Stimulated activated naive CD8-positive, alpha-beta T cell treated with anti-CD3 and anti-CD28 coated beads, Interleukin-15, amount 100 ng/mL, for 72 hours (primary cell): ENCODE measurements at places on chromosomes 5 and 9.

- no peak for DNase-seq
Measured at GRCh38 chr9:115164511-115164974, 46.6 kb upstream of the TNC start.

DNA sequence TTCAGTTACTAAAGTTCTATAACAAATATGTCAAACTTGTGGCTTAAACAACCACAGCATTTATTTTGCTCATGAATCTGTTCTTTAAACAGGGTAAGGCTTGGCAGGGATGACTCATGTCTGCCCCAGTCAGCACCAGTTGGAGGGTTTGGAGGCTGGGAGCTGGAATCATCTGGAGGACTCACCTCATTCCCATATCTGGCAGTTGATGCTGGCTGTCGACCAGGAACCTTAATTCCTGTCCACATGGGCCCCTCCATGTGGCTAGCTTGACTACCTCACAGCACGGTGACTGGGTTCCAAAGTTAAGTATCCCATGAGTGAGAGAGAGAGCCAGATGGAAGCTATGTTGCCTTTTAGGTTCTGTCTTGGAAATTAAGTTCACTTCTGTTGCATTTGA, 13.8 kb upstream of the CCL28 start:
- DNase-seq = no peak

- DNase-seq = no peak
Measured at GRCh38 chr5:74995926-74996325, 56.4 kb downstream of the GCNT4 start.

DNA sequence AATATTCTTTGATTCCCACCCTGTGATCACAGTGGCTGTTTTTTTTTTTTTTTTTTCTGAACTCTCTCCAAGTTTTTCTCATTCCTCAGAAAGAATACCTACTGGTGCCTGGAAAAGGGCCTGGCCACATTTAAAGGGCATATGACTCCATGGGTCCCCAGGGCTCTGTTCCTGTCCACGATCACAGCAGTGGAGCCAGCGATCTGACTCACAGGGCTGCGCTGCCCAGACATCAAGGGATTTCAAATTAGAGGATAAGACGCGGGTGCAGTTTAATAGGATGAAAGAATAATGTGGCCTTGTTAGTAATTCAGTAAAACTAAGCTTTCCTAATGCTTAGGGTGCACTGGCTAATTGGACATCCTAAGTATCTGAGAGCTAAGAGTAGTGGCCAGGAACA, 175.1 kb upstream of the MSX2 start:
- DNase-seq = no peak

GRCh38 chr5:90557391-90557790, 1.2 kb upstream of the ADGRV1 start:
- DNase-seq = no peak

DNA sequence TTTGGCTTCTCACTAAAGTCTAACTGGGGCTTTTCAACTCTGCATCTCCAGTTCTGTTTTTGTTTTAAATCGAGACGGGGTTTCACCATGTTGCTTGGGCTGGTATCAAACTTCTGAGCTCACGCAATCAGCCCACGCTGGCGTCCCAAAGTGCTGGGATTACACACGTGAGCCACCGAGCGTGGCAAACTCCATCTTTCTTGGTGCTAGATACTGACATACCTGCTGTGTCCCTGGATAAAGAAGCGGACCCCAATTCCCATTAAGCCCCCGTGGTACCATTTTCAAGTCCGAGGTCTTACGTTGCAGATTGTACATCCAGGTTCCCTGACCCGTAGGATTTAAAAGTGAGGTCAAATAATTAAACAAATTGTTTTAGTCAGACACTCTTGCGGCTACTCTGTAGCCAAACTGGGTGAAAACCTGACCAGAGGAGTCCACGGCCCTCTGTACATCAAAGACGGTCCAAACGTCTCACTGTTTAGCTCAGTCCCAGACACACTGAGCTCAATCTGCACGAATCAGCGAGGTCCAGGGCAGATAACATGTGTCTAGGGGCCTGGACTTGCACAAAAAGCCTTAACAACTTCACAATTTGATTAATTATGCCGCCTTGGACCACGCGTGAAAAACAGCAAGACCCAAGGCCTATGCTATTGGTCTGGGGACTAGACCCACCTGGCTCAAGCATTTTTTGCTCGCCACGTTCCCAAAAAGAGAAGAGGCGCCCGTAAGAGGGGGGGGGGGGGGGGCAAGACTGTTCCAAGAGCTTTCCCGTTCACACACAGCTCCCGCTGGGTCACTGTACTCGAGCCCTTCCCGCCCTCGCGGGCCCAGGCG, 727 bp upstream of the DNAJA1 start:
- DNase-seq = peak; percentile 13

- DNase-seq = no peak
Measured at GRCh38 chr5:57177479-57178156, 3.8 kb downstream of the GPBP1 start.
